ENCODE measurements at places on chromosomes 11 and 22.

DNA sequence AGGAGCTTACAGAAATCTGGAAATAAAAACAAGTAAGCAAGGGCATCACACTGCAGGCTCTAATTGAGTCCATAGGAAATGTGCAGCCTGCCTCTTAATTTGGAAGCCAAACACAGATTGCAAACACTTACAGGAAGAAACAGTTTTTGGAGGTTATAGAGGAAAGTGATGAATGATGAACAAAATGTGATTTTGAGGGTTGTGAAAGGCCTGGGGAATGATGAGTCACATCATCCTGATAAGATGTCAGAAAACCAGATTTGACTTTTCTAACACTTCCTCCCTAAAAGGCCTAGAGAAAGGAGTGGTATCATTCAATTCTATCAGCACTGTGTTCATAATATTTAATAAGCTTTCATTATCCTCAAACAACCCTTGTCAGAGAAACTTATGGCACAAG, 96.6 kb upstream of the POU2AF2 start:
- no peak for DNase-seq

- no peak for DNase-seq
Measured at GRCh38 chr11:126739499-126740145, 260.9 kb downstream of the KIRREL3 start.

DNA sequence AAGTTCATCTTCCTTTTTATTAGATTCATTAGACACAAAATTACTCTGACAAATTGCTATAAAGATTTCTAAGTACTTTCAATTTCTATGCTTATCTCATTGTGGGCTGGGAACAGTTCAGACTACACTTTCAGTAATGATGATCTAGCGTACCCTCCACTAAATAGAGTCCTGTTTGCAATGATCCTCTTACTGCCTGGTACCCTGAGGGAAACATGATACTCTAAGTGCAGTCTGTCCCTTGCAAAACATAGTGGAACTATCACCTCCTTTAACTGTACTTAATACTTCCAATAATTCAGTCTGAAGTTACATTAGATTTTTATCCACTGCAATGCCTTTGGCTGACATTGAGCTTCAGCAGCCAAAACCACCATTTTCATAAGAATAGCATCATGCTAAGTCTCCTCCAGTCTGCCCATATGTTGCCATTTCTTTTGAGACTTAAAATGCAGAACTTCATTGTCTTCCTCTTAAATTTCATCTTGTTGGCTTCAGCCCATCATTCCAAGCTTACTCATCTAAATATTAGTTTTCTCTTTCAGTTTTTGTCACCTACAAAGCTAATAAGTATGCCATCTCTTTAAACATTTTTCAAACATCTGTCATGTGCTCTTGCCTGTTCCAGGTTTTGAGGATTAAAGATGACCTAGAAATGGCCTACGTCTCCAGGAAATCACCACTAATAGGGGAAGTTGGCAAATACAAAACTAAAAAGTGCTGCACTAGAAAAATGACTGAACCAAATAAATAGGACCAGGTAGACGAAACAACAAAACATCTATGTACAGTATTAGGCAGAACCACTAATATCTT, 55.5 kb downstream of the PAK1 start:
- DNase-seq = no peak

- no peak for DNase-seq
Measured at GRCh38 chr11:63783925-63784592, 15.5 kb upstream of the ZFTA start.

GRCh38 chr11:68584097-68584496, 100.2 kb upstream of the GAL start:
- DNase-seq = no peak

DNA sequence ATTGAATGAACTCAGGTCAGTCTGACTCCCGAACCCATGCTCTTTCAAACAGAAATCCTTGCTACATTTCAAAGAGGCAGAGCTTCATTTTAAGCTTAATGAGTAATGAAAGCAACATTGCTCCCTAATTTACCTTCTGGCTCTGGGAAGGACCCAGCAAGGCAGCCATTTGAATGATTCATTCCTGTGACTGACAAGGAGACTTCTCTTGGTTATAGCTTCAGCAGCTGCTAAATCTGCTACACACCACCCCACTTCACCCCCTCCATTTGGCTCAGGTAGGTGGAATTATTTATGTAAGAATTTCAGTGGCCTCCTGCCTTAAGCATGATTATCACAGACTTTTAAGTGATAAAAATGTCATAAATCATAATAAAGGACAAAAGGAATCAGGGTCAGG, 117.7 kb downstream of the KCNC1 start:
- DNase-seq = no peak

DNA sequence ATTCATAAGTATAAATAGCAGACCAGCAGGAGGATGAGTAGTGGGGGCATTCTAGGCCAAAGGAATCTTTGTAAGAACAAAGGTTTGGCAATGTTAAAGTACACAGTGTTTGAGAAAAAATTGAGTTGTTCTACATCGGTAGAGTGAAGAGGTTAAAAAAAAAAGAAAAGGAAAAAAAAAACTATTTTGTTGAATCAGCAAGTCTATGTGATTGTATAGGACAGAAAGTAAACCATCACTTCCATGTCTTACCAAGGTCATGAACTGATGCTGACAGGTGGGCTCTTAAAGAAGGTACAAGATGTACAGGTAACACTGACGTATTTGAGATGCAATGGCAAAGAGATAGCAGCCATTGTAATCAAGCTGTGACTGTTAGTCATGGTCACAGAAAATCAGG, 29.5 kb upstream of the PTH start:
- DNase-seq = no peak

- DNase-seq = no peak
Measured at GRCh38 chr11:17233101-17233500, 25.3 kb upstream of the PIK3C2A start.

- DNase-seq = peak; percentile 72
Measured at GRCh38 chr11:196786-197731, 4.2 kb downstream of the SCGB1C1 start.

DNA sequence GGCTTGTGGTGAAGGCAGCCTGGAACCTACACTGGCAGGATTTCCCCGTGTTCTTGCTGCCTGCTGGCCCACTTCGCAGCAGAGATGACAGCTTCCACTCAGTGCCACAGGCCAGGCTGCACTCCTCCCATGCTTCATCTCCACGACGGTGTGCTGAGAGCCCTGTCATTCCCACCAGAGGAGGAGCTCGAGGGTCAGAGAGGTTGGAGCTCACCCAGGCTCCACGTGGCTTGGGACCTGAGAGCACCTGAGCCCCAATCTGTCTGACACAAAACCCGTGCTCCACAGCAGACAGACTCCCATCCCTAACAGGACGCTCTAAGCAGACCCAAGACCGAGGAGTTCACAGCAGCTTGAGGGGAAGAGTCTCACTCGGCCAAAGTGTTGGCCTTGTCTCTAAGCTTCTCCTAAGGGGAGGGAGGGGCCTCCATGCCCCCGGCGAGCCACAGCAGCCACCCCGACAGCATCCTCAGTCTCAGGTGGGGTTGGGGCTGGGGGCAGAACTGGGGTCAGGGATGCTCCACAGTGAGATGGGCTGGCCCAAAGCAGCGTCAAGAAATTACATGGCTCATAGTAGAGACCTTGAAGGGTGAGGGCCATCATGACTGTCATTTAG, 10.7 kb downstream of the LRFN4 start:
- no peak for DNase-seq

DNA sequence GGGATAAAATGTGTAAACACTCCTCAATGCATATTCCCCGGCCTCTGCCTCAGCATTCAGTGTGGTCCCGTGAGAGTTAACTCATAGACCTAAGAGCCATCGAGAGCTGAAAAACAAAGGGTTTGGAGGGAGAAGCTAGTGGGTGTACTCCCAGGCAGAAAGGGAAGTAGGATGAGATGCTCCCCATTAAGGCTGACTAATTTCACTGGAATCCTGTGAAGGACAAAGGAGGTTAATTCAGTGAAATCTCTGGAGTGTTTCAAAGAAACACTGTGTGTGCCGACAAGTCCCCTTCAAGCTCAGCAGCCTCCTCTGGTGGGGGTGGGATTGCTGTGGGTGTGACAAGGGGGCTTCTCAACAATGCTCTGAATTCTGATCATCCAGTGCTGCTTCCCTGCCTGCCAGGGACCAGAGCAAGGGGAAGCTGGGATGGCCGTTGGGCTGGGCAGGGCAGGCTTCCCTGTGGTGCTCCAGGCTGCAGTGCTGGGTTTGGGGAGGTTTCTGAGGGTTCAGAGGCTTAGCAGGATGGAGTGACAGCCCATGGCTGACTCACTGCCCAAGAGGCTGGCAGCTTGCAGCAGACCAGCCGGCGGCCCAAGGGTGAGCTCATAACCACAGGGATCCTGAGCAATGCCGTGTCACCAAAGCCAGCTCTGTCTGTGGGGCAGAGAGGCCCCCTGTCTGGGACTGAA, 61.4 kb upstream of the BMAL1 start:
- peak; percentile 97 for DNase-seq

DNA sequence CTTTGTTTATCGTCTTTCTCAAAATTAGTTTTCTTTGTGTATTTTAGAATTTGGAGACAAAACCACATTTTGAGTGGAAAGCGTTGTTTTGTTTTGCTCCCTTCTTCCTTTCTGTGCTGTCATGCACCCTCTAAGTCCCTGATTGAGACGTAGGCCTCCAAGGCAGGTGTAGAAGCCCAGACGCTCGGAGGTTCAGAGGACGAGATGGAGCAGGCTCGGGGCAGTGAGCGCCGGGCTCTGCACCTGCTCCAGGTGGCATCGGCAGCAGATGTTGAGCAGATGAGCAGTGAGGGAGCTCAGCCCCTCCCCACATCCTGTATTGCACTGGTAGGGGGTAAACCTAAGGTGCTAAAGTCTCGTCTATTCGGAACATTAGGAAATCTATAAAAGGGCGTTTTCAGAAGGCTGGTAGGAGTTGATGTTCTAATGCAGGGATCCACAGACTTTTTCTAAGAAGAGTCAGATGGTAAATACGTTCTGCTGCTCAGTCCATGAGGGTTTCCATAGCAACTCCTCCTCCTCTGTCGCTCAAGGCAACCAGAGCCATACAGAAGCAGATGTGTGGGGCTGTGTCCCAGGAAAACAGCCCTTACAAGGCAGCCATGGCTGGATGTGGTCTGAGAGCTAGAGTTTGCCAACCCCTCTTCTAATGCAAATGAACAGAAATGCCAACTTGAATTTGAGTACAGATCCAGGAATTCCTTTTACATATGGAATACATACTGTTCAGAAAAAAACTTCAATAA, 724.2 kb downstream of the BRD1 start:
- DNase-seq = no peak

GRCh38 chr11:5368502-5369043, 15.0 kb upstream of the OR51M1 start:
- no peak for DNase-seq

GRCh38 chr22:25006354-25006753, 53.8 kb downstream of the KIAA1671 start:
- no peak for DNase-seq

DNA sequence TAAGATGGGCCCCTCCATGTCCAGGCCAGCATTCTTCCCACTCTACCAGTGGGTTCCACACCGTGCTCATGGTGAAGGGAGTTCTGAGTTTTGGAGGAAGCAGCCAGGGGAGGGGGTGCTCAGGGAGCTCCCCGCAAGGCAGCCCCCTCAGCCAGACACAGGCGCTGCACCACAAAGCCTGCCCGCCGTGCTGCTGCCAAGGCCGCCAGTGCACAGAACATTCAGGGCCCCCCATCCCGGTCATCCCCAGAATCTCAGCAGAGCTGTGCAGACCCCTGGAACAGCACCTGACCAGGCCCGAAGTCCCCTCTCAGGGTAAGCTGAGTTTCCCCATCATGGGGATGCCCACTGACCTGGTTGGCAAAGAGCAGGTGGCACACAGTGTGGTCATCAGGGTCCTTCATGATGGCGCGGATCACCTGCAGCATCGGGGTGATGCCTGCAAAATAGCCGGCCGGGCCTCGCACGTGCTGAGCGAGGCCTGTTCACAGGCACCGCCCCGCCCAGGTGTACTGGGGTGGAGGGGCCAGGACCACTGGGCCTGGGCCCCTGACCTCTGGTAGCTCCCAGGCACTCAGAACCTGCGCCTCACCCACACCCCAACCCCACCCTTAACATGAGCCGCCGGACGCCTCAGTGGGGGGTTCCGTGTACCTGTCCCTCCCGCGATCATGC, 12.4 kb upstream of the POLDIP3 start:
- DNase-seq = no peak

- no peak for DNase-seq
Measured at GRCh38 chr22:44893731-44894080, 116.1 kb downstream of the PHF21B start.

DNA sequence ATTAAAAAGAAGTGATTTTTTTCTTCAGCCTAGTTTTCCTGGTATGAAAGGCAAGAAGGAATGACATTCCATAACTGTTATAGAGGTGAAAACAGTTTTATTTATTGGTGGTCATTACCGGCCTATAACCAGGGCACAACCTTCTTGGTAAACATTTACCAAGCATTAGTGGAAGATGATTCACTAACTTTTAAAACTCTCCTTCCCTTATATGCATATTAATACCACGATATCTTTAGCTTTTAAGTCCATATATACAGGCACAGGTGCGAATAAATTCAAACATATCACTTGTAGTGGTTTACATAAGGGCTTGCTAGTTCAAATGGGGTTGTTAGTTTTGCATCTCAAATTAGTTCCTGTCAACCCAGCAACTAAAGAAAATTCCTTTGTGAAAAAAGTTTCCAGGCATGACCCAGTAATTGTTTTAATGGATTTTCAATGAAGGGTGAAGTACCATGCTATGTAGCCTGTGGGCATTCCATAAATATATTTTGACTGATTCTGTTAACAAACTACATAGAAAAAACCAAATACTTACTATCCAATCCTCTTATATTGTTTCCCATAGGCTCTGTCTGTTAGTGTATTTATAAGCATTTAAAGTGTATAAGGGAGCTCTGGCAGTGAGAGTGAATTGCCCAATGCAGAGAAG, 30.6 kb upstream of the ROBO3 start:
- no peak for DNase-seq

GRCh38 chr11:8223513-8223900, 40.2 kb downstream of the LMO1 start:
- peak; percentile 27 for DNase-seq

GRCh38 chr11:69137151-69137844, 18.4 kb upstream of the SMIM38 start:
- no peak for DNase-seq
